ENCODE measurements at places on chromosomes 2 and 18.

DNA sequence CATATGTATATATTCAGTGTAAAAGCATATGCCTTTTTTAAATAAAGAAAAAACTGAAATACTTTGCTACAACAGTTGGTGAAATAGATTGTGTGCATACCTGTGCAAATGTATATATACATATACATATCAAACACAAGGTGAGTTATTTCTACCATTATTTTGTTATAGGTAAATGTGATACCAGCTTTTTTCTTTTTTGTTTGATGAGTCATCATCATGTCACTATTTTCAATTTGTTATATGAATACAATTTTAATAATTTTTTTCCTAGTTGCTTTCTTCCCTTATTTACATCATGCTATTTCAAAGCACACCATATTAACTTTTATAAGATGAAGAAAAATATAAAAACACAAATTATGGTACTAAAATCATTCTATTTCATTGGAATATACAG lies 87.0 kb upstream of the STK17B start:
- no peak for DNase-seq

- DNase-seq: no peak
Observed at GRCh38 chr2:20588918-20589871, 61.7 kb downstream of the HS1BP3 start.

- DNase-seq: no peak
Observed at GRCh38 chr18:10213526-10213925, 240.9 kb upstream of the APCDD1 start.

DNA sequence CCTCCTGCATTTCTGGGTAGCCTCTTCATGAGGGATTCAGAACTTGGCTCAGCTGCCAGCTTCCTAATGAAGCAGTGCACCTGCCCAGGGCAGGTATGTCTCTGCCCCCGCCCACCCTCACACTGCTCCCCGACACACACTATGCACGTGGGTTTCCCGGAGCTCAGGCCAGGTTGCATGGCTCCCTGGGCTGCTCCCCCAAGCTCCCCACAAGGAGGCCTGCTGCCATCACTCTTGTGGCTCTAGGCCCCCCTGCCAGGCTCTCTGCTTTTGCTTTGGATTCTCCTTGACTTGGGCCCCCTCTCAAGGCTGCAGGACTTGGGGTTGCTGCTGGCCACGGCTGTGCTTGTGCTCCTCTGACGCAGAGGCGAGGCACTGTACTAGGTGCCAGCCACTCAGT lies 43.6 kb downstream of the ADD2 start:
- no peak for DNase-seq

- no peak for DNase-seq
Observed at GRCh38 chr2:5589183-5589582, 103.0 kb upstream of the SOX11 start.

- no peak for DNase-seq
Observed at GRCh38 chr2:62407838-62408237, 98.2 kb downstream of the TMEM17 start.

DNA sequence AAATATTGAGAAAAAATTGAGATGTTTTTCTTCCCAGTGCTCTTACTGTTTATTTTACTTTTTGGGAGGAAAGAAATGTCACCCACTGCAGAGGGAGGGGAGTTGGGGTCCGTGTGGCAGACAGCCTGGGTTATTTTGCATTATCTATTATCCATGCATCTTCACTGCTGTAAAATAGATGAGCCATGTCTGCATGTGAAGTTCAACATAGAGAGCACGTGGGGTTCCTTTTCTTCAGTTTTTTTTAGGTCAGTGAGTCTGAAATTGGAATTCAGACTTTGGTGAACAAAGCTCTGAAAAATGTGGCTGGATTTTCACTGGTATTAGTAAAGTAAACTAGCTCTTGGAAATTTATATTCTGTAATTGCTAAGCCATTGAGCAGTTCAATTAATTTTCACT lies 2.4 kb downstream of the DCDC2C start:
- no peak for DNase-seq

- no peak for DNase-seq
Observed at GRCh38 chr2:160892204-160892603, 268.0 kb upstream of the TANK start.

- no peak for DNase-seq
Observed at GRCh38 chr18:33532978-33533377, 45.0 kb upstream of the ASXL3 start.

DNA sequence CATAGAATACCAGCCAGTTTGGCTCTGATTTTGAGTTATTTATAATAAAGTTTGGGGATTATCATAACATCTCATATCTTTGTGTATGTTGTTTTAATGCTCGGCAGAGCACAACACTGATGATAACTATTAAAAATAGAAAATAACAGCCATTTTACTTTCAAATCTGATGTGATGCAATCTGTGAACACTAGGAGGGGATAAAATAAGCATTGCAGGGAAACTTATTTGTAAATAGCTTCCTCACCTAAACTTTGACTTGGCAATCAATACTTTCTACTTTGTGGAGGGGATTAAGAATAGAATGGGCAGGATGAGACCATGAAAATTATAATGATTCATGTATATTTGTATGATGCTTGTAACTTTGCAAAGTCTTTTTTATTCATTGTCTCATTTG lies 54.4 kb downstream of the USP14 start:
- no peak for DNase-seq

GRCh38 chr2:44967056-44967455 lies 25.6 kb downstream of the SIX3 start:
- DNase-seq: no peak

- no peak for DNase-seq
Observed at GRCh38 chr2:240189686-240190085, 49.2 kb upstream of the OTOS start.

GRCh38 chr2:67649331-67650261 lies 252.5 kb downstream of the ETAA1 start:
- DNase-seq: no peak

GRCh38 chr2:27356056-27356381 lies 545 bp downstream of the GTF3C2 start:
- DNase-seq: no peak

- no peak for DNase-seq
Observed at GRCh38 chr2:238920053-238920452, 72.2 kb downstream of the TWIST2 start.

GRCh38 chr2:197515315-197515738 lies 539 bp upstream of the MOB4 start:
- DNase-seq: no peak

GRCh38 chr2:233256048-233256447 lies 4.6 kb downstream of the ATG16L1 start:
- DNase-seq: no peak

DNA sequence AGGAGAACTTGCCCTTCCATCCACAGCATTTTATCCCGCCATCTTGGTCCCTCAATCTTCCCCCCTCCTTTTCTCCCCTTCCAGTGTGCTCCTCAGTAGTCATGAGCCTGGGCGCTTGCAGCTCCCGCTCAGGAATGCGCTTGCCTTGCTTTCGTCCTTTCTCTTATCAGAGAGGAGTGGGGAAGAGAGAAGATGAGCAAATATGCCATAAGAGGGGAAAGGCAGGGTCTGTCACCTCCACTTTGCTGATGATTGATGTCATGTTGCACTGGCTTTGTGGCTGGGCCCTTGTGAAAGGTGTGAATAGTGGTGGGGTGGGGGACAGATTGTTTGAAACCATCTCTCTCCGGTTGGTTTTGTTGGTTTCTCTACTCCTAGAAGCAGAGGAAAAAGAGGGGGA lies 569.3 kb downstream of the TNS1 start:
- DNase-seq: no peak

- no peak for DNase-seq
Observed at GRCh38 chr2:128215897-128216642, 102.6 kb downstream of the HS6ST1 start.

GRCh38 chr2:24451805-24452501 lies 39.1 kb upstream of the NCOA1 start:
- no peak for DNase-seq

GRCh38 chr2:3986063-3986462 lies 282.7 kb downstream of the DCDC2C start:
- DNase-seq: no peak

DNA sequence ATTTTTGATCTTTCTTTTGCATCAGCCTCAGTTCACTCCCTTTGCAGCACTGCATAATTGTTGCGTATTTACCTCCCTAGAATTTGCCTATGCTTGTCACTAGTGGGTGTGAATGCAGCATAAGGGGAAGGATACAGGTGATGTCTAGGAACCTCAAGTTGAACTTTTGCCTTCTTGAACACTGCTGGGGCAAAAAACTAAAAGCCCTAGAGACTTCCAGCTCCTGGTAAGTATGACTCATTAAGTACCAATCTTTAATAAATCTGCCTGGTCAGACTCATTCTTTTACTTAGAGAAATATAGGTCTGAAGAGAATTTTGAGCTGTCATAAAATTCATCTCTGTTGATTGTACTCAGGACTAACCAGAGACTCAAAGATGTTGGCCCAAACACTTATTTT lies 547.3 kb upstream of the FANCL start:
- no peak for DNase-seq

- no peak for DNase-seq
Observed at GRCh38 chr18:56727399-56727798, 76.2 kb downstream of the WDR7 start.

- DNase-seq: no peak
Observed at GRCh38 chr2:88199912-88200682, 30.0 kb downstream of the THNSL2 start.

- DNase-seq: no peak
Observed at GRCh38 chr18:47788621-47789020, 141.8 kb downstream of the SMAD2 start.

GRCh38 chr2:95062242-95063085 lies 37.0 kb downstream of the MAL start:
- no peak for DNase-seq

DNA sequence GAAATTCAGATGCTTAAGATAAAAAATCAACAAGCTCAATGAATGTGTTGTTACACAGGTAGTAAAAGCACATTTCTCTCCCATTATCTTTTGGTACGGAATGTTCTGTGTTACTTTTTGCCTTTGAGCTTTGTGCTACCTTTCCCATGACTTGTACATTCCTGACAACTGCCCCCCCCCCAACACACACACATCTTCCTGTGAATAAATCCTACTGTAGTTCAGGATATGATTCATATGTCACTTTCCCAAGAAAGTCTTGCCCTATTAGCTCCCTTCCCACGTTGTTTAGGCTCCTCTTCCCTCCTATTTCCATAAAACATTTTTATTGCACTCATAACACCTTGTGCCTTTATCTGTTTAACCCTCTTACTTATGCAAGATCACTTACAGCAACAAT lies 442.6 kb upstream of the LRATD1 start:
- DNase-seq: peak; percentile 2

GRCh38 chr2:212158081-212158480 lies 380.5 kb downstream of the ERBB4 start:
- DNase-seq: no peak

DNA sequence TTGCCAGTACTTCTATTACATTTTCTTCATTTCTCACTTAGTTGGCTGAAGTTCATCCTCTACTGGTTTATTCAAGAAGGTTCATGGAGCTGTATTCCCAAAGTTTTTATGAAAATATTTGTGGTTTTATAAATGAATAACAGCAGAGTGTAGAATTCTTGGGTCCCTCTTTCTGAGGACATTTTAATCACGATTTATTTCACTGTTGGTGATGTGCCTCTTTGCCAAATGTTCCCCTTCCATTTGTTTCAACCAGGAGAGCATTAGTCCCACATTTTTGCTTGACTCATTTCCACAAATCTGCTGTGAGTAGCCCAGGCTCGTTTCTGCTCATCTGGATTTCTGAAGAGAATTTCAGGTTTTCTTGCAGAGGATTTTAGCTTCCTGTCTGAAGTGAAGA lies 20.8 kb downstream of the COPS7B start:
- no peak for DNase-seq

DNA sequence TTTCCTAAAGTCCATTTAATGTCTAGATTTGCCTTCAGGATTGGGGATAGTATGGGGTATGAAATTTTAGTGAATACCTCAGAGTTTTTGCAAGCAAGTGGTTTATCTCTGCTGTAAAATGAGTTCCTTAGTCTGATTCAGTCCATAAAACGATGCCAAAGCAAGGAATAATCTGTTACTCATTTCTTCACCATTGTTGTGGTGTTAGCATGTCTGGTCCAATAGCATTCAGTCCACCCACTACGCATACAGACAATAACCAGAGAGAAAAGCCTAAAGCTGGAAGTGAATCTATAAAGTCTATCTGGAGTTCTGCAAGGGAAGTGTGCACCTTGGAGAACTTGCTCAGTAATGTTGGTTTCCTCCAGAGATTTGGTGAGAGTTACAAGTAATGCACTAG lies 12.9 kb upstream of the DPP4 start:
- no peak for DNase-seq

GRCh38 chr2:122519366-122519765 lies 763.9 kb downstream of the TSN start:
- DNase-seq: no peak

DNA sequence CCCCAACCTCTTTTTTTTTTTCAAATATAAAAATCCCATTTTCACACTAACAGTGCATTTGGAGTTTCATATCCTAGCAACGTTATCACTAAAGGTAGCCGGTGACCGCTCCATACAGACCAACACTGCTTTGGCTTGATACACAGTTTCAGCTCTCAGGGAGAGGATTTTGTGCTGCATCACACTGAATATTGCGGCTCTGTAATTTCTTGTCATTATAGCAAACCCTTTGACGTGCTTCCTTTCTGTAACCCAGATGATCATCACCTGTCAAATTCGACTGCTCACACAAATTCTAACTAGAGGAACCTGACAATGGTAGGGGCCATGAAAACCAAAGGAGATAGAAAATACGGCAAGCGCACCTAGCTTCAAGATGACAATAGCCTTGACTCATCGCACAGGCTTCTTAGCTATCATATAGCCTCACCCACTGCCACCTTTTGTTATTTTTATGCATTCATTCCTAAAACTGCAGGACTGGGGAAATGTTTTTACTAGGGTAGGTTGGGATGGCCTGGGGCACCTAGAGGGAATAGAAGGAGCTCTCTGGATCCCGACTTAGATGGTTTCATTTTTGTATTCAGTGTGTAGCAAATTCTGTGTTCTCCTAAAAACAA lies 582.9 kb upstream of the PIK3C3 start:
- DNase-seq: no peak

Measured in COLO829 (cell line).